NCI-H1436 treated with DMSO at 0.1 percent for 48 hours (cell line): ENCODE measurements at places on chromosomes 11 and 22.
A peak's percentile ranks its signal among the peaks of the same experiment; 100 is the strongest.

DNA sequence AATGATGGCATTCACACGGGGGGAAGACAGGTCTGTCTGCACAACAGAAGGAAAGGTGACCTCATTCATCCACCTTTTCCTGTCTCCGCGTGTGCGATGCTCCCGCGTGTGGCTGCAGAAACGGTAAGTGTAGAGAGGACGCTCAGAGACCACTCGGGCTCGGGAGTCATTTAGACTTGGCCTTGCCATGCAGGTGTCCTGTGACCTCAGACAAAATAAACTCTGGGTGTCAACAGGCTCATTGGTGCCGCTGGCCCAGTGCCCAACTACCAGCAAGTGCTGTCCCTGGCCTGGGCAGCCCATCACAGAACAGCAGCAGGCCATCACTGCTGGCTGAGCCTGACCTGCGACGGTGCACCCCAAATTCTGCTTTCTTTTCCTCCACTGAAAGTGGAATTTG lies 48.1 kb upstream of the ARFGAP3 start:
- DNase-seq: no peak

- DNase-seq: peak; percentile 89
Observed at GRCh38 chr11:33912405-33913361, 20.8 kb upstream of the LMO2 start.

DNA sequence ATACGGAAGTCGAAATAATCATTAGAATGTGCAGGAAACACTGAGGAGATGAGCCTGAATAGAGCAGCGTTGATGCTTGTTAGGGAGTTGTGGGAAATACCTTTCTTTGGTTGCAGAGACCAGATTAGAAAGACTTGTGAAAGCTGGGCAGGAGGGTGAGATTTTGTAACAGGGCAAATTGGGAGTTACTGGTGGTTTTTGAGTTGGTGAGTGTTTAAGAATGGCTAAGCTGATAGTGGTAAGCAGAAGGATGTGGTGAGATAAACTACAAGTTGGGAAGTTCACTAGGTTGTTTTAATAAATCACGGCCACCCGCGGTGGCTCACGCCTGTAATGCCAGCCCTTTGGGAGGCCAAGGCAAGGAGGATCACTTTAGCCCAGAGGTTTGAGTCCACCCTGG lies 34.4 kb downstream of the MCAM start:
- DNase-seq: no peak

DNA sequence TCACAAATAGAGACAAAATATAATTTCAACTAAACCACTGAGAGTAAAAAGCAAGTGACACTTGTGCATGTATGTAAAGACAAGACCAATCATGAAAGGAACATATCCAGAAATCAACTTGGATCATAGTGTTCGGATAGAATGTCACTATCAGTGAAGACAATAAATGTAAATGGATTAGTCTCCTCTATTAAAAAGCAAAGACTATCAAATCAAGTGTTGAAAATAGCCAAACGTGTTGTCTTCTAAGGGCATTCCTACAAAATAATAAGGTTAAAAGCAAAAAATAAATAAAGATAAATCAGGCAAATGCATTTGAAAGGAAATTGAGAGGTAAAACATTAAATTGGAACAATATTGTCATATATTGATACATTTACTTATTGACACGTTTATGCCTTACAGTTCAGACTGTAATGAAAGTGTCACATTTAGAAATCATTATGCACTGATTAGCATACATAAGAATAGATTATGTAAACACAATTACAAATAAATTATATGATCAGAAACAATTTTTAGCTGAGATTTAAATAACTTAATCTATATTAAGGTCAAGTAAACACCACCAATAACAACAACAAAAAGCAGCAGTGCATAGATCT lies 1100.1 kb downstream of the BRD1 start:
- no peak for DNase-seq

- DNase-seq: no peak
Observed at GRCh38 chr22:18983120-18983651, 47.1 kb upstream of the PRODH start.

DNA sequence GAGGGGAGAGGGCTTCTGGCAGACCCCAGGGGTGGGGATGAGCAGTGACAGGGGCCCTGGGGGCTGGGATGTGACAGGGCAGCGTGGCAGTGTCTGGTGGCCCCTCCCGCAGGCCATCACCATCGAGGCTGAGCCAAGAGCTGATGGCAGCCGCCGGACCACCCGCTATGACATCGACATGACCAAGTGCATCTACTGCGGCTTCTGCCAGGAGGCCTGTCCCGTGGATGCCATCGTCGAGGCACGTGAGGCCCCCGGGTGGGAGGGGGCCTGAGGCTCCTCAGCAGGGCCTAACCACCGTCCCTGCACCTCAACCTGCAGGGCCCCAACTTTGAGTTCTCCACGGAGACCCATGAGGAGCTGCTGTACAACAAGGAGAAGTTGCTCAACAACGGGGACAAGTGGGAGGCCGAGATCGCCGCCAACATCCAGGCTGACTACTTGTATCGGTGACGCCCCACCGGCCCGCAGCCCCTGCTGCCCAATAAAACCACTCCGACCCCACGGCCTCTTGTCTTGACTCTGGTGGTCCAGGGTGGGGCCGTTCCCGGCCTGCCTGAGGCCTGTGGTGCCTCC lies 2.6 kb upstream of the TCIRG1 start:
- DNase-seq: no peak

DNA sequence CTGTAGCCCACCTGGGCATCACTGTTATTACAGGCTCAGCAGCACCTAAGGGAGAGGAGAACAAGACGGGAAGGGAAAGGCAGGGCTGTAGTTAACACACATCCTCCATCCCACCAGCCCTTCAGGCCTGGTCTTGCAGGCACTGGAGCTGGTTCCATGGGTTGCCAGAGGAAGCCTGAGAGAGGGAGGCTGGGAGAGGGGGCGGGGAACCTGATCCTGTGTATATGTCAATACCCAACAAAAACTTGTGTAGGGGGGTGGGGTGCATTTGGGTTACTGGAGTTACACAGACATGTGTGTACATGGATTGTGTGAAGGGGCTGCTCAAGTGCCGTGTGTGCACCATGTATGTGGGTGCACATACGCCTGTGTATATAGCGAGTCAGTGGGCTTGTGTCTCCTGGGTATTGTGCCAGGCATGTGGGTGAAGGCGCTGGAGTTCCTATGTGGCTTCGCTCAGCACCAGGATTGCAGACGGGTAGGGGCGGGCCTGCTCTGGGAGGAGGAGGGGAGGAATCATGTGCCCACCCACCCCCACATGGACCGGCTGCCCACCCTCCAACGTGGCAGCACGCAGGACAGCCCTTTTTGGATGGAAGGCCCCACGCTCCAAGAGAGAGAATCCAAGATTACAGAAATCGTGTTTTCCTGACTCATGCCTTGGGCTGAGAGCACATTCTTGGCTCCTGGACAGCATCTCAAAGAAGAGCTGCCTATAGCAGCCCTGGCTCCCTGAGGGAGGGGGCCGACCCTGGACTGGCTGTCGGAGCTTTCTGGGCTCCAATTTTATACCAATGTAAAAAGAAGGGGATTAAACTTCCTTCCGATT lies 4.2 kb upstream of the SERPINH1 start:
- no peak for DNase-seq

GRCh38 chr11:35003658-35004057 lies 87.2 kb downstream of the PDHX start:
- DNase-seq: no peak

DNA sequence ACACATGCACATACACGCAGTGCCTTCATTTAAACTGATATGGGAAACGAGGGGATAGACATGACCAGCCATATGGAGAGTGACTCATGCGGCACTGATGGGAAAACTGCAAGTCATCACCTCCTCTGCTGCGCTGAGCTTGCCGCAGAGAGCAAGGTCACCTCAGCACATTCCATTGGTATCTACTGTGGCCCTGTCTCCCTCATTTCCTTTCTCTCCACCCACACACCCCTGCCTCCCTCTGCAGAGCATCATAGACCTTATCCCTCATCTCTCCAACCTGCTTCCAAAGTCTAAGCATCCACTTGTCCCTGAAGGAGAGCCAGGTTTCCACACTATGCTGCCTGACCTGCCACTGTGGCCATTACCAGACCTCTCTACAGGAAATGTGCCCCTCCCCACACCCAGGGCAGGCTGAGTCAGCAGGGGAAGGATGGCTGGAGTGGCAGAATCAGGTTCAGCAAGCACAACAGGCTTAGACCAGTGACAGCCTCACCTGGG lies 116.9 kb upstream of the SNX19 start:
- DNase-seq: no peak

DNA sequence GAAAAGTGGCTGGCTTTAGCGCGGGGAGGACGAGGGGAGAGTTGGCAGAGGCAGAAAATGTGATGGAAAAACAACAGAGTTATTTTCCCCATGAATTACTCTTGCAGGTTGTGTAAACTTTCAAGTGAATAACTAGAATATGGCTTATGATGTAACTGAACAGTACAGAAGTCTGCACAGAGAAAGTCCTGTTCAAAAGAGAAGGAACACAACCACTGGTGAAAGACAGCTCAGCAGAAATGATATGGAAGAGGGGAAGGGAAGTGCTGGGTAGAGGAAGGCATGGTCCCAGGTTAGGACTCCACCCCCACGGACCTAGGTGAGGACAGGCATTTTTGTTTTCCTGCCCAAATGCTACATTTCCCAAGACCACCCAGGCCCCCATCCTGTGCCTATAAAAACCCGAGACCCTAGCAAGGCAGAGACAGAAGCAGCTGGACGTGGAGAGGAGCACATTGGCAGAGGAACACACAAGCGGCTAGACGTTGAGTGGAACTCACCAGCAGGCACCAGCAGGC lies 77.7 kb downstream of the MAML2 start:
- no peak for DNase-seq

- DNase-seq: no peak
Observed at GRCh38 chr11:114309517-114309916, 13.3 kb downstream of the NNMT start.

DNA sequence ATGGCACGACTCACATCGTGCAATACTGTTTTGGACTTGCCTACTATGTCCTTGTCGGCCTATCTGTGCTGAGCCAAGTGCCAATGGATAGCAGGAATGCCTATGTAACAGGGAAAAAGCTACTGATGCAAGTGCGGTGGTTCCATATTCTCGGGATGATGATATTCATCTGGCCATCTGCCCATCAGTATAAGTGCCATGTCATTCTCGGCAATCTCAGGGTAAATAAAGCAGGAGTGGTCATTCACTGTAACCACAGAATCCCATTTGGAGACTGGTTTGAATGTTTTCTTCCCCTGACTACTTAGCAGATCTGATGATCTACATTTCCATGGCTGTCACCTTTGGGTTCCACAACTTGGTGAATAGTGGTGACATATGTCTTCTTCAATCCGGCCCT lies 20.1 kb downstream of the OOSP3 start:
- no peak for DNase-seq

- no peak for DNase-seq
Observed at GRCh38 chr22:22728382-22728781, 84.0 kb downstream of the GGTLC2 start.

DNA sequence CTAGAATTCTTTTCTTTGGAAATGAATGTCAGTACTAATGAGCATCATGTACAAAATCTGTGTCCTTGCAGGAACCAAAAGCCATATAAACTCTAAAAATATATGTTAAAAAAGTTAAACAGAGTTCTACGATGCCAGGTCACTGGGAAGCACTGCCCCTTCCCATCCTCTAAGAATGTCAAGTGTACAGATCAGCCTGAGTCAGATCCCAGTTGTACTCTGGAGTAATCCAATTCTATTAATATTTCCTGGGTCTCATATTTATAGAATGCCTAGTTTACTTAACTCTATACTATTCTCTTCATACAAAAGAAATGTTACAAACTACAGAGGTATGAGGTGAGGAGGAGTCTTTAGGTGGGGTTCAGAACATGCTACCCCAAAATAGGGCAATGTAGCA lies 460.1 kb downstream of the DLG2 start:
- no peak for DNase-seq

DNA sequence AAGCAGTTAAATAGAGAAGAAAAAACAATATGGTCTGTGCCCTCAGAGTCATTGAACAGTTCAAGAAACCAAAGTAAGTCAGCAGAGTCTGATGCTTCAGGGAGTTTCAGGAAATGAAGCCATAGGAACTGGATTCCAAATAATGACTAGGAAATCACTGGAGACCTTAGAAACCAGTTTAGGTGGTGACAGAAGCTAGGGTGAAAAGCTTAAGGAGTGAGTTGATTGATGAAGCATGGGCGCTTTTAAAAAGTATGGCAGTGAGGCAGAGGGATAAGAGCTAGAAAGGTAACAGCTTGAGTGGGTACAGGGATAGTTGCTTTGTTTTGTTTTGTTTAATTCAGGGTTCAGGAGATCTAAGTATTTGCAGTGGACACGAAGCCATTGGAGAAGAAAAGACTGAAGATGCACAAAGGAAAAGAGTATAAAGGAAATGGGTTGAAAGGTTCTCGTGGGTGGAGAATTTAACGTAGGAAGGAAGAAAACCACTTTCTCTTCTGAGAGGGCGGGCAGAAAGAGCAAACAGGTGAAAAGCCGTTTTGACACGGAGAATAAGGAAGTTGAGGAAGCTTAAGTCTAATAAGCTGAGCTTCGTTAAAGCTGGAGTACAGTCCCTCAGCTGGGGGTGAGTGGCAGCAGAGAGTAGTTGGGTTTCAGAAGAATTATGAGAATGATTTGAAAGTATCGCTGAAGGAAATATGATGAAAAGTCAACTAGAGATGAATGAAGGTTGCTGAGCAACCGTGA lies 14.8 kb downstream of the SGSM3 start:
- no peak for DNase-seq

GRCh38 chr22:36125994-36126531 lies 34.5 kb downstream of the APOL3 start:
- DNase-seq: no peak

DNA sequence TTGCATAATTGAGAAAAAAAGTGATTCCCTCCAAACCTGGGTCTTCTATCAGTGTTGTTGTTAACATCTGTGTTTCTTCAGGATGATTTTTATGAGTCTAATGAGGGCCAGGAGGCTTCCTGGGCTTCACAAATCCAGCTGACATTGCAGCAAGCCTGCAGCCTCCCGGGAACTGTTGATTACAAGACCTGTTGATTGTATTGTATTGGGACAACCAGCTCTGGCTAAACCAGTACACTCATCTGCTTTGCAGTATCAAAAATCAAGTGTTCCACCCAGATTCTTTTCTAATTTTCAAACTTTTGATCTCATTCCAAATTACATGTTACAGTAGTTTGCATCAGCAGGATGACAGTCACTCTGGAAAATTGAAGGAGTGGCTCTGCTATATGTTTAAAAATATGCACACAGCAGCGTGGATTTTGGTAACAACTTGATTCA lies 16.1 kb upstream of the PRSS23 start:
- no peak for DNase-seq

GRCh38 chr11:61369372-61370348 lies 7.5 kb downstream of the TMEM138 start:
- DNase-seq: no peak
